ENCODE measurements at places on chromosomes 7 and 10. TPM values are rescaled to one million over a fixed set of nuclear protein-coding genes. Genes with fewer than 3 reads are reported as not detected.

SUN3 gene
- total RNA-seq, result not detected

PDE6C gene
- not detected for total RNA-seq

ZNF425 gene
- 5.1 TPM for total RNA-seq

AP5Z1 gene
- total RNA-seq, result 34.5 TPM

ZRANB1 gene
- 24.0 TPM for total RNA-seq

TLL2 gene
- total RNA-seq, result 0.90 TPM

DLD gene
- total RNA-seq, result 61.8 TPM

FAM237B gene
- not detected for total RNA-seq

POP7 gene
- total RNA-seq, result 50.7 TPM

DNA sequence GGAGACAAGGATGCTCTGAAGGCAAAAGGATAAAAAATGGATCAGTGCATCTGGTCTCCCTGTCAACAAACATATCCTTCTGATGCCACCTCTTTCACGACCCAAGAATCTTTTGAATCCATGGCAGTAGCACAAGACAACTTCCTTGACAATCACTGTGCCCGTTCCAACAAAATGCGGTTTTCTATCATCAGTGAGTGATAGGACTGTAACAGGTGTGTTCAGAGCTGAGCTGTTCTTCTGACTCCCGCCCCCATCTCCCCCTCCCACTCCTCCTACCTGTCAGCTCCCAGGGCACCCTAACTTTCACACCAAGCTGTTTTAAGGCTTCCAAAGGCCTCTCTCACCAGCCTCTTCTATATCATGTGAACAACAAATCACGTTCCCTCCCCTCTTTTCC lies 74.8 kb downstream of the PARD3 start:
- DNase-seq, result no peak

DNA sequence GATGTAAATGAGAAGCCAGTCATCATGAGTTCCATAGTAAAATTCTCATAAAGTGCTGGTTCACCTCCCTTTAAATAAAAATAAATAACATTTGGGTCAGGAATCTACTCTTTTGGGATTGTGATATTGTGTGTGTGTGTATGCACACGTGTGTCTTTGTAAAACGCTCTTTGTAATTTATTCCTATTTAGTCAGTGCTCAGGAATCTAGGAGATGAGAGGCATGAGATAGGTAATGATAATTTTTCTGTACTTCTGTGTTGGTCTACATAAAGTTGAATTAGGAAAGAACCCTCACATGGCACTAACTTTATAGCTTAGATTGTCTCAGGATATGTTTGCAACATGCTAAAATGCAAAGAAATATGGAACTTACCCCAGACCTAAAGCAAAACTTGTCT lies 4.9 kb upstream of the CALCR start:
- no peak for DNase-seq

- no peak for DNase-seq
Measured at GRCh38 chr7:37944737-37945054, 24.3 kb downstream of the EPDR1 start.

DNA sequence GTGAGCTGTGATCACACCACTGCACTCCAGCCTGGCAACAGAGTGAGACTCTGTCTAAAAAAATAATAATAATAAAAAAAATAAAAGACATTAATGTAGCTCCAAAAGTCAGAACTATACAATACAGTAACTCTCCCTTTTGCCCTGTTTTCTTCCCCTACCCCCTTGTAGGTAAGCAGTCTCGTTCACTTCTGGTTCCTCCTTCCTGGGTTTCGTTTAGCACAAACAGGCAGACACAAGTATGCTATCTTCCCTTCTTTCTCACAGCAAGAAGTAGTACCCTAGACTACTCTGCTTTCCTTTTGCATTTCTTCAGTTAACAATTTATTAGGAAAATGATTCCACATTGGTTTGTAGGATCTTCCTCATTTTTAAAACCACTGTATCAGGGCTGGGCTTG lies 33.1 kb downstream of the PDSS1 start:
- no peak for DNase-seq

GRCh38 chr10:73060738-73061635 lies 35.7 kb downstream of the P4HA1 start:
- no peak for DNase-seq

DNA sequence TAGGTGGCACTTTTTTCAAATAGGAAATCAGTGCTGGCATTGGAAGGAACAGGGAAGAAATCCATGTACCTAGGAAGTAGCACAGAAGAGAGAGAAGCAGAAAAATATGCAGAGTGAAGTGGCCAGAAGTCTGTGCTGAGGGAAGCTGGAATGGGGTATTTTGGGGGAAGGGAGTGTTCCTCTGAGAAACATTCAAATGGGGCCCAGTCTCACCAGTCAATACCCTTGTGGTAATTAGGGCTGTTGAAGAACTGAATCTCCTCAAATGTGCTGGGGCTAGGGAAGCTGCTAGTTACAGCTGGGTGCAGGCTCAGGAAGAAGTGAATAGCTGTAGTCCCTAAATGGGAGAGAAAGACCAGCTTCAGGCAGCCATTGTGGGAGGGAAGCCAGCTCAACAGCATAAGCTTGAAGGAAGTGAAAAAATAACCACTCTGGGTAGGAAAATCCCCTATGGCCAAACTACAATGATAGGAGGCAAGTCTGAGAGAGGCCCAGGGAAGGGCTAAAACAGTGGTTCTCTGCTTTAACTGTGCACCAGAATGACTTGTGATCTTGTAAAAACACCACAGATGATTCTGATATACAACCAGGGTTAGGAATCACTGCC lies 7.6 kb downstream of the NDST2 start:
- no peak for DNase-seq

DNA sequence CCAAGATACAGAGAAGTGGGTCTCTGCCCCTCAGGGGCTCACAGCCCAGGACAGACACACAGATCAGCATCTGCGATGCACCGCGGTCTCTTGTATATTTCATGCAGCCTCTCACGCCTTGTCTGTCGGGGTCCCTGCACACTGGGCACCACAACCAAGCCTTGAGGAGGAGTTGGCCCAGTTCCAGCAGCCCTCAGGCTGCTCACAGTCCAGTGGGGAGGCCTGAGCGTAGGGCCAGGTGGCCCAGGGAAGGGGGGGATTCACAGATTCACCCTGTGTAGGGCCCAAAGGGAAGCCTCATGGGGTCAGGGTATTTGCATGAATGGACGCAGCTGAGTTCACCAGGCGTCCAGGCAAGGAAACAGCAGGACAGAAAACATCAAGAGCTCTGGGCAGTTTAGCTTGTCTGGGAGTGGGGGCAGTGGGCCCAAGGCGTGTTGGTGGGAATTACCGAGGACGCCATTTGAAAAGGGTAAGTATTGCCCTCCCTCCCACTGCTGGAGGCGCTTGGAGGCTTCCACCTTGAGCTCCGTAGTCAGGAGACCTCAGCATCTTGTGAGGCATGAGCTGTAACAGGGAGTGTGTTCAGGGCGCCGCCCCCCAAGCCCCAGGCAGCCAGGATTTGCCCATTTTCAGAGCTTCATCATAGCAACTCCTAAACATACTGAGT lies 129.1 kb upstream of the CHST15 start:
- no peak for DNase-seq

- no peak for DNase-seq
Measured at GRCh38 chr7:68730194-68730593, 868.1 kb upstream of the AUTS2 start.

DNA sequence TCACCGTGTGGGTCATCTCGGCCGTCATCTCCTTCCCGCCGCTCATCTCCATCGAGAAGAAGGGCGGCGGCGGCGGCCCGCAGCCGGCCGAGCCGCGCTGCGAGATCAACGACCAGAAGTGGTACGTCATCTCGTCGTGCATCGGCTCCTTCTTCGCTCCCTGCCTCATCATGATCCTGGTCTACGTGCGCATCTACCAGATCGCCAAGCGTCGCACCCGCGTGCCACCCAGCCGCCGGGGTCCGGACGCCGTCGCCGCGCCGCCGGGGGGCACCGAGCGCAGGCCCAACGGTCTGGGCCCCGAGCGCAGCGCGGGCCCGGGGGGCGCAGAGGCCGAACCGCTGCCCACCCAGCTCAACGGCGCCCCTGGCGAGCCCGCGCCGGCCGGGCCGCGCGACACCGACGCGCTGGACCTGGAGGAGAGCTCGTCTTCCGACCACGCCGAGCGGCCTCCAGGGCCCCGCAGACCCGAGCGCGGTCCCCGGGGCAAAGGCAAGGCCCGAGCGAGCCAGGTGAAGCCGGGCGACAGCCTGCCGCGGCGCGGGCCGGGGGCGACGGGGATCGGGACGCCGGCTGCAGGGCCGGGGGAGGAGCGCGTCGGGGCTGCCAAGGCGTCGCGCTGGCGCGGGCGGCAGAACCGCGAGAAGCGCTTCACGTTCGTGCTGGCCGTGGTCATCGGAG lies 1.8 kb downstream of the ADRA2A start:
- no peak for DNase-seq

DNA sequence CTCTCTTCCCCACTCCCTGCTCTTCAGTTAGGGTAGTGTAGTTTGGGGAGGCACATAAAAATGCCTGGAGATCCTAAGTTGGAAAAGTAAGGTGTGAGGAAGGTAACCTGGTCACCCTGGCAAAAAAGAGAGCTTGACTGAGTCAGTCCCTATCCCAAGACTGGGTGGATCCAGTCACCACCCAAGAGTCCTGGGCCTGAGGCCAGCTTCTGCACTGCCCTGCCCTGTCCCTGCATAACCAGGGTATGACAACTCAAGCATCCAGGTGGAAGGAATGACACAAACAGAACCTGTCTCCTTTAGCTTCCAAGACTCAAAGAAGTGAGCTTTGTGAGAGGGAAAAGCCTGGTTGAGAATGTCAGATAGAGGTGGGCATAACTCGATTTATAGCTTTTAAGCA lies 26.9 kb upstream of the SORBS1 start:
- no peak for DNase-seq

DNA sequence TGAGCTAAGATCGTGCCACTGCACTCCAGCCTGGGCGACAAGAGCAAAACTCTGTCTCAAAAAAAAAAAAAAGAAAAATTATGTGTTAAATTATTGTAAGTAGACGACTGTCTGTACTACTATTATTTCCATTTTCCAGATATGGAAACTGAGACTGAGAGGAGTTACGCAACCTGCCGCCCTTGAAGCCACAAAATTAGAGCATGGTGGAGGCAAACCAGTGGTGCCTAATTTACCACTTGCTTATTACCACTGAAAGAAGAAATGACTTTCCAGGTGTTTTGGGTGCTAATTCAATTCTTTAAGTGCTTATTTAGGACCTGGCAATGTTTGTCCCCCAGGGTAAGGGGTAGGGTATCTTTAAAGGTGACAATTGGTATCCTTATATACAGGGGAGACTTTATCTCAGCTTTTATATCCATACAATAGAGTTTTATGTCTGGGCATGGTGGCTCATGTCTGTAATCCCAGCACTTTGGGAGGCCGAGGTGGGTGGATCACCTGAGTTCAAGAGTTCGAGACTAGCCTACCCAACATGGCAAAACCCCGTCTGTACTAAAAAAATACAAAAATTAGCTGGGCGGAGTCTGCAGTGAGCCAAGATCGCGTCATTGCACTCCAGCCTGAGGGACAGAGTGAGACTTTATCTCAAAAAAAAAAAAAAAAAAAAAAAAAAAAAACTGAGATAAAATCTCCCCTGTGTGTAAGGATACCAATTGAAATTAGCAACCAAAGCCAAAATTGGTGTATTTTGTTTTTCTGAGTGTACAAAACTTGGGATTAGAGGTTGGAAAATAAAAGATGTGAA lies 16.6 kb upstream of the CAMK1D start:
- DNase-seq, result no peak

- DNase-seq, result no peak
Measured at GRCh38 chr10:107540981-107541380, 376.5 kb upstream of the SORCS1 start.

- DNase-seq, result no peak
Measured at GRCh38 chr7:45975847-45976484, 54.9 kb upstream of the IGFBP3 start.

DNA sequence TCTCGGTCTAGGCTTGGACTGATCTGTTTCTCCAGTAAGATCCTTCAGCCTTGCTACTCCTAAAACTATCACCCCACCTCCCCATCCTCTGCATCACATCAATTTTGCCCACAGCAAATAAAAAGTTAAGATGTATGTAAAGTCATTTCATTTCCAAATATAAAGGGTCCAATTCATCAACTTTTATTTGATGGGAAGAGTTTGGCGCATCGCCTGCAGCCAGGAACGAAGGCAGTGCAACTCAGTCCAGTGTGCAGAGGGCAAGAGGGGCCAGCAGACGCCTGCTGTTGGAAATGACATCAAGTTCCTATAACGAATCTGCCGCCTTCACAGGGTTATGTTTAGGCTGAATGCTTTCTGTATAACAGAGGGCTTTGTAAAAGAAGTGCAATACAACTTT lies 97.0 kb downstream of the SVIL start:
- DNase-seq, result no peak

- DNase-seq, result no peak
Measured at GRCh38 chr10:86936661-86937501, 20.5 kb downstream of the MMRN2 start.

Data from tibial nerve (tissue), 4 donors.